ENCODE measurements at places on chromosomes 12 and 14.
A peak's percentile ranks its signal among the peaks of the same experiment; 100 is the strongest.

GRCh38 chr12:129928643-129929042, 24.8 kb upstream of the TMEM132D start:
- DNase-seq = no peak

DNA sequence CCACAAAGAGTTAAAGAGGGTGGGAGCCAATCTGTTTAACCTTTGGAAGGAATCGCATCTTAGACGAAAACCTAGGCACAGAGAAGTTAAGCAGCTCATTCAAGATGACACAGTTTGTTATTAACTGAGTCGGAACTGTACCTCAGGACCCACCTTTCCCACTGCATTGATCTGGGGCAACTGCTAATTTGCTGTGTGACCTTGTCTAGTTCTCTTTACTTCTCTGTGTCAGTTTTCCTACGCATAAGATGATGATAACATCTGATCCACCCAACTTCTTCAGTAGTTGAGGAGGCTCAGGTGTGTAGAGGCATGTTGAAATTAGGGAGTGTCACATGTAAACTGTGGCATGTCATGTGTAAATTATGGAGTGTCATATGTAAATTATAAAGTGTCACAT, 186.2 kb downstream of the ZFP36L1 start:
- no peak for DNase-seq

DNA sequence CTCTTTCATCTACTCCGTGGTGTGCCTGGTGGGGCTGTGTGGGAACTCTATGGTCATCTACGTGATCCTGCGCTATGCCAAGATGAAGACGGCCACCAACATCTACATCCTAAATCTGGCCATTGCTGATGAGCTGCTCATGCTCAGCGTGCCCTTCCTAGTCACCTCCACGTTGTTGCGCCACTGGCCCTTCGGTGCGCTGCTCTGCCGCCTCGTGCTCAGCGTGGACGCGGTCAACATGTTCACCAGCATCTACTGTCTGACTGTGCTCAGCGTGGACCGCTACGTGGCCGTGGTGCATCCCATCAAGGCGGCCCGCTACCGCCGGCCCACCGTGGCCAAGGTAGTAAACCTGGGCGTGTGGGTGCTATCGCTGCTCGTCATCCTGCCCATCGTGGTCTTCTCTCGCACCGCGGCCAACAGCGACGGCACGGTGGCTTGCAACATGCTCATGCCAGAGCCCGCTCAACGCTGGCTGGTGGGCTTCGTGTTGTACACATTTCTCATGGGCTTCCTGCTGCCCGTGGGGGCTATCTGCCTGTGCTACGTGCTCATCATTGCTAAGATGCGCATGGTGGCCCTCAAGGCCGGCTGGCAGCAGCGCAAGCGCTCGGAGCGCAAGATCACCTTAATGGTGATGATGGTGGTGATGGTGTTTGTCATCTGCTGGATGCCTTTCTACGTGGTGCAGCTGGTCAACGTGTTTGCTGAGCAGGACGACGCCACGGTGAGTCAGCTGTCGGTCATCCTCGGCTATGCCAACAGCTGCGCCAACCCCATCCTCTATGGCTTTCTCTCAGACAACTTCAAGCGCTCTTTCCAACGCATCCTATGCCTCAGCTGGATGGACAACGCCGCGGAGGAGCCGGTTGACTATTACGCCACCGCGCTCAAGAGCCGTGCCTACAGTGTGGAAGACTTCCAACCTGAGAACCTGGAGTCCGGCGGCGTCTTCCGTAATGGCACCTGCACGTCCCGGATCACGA, 2.2 kb downstream of the SSTR1 start:
- DNase-seq = no peak

- no peak for DNase-seq
These were observed 158.4 kb upstream of the IGF1 start for GRCh38 chr12:102638777-102639176.

DNA sequence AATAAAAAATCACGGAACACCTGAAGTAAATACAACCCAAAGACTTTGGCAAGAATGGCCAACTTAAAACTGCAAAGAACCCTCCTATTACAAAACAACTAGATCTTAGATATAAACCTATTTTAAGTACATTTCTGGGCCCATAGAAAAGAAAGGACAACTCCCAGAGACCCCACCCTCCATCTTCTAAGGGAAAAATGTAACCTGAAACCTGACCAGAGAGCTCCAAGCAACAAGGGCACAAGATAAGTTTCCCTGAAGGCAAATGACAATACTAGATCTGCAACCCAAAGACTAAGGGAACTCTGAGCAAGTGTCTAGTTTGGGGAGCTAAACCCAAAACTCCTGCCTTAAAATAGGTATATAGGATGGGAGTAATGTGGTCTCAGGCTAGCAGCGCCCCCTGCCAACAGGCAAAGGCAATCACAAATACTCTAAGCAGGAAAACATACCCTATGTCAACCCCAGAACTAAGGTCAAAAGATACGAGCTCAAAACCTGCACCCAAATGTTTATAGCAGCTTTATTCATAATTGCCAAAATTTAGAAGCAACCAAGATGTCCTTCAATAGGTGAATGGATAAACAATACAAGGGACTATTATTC, 218.9 kb downstream of the ITPR2 start:
- peak; percentile 35 for DNase-seq

DNA sequence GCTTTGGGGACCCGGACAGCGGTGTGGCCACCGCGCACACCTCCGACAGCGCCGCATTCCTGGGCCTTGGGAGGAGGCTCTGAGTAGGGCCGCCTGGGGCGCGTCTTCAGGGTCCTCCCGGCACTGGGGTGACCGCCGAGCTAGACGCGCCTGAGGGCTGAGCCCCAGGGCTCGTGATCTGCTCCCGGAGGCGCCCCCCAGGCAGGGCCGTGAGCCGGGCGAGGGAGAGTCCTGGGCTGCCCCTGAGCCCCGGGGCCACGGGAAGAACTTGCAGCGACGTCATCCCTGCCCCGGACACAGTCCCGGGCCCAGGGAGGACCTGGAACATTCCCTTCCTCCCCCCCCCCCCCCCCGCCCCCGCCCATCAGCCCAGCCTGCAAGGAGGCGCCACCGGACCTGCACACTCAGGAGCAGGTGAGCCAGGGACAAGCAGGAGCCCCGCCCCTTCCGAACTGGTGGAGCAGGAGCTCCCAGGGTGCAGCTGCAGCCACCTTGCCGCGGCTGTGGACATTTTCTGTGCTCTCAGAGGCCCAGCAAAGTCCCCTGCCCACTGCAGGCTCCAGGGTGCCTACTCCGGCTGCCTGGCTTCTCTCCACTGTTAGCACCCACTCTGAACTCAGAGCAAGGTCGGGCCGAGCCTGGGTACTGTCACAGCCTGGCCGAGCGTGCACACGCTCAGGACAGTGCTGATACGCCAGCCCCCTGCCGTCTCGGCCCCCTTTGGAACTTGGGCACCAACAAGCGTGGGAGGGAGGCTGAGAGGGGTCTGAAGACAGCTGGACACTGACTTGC, 50.7 kb downstream of the A2M start:
- DNase-seq = peak; percentile 93

DNA sequence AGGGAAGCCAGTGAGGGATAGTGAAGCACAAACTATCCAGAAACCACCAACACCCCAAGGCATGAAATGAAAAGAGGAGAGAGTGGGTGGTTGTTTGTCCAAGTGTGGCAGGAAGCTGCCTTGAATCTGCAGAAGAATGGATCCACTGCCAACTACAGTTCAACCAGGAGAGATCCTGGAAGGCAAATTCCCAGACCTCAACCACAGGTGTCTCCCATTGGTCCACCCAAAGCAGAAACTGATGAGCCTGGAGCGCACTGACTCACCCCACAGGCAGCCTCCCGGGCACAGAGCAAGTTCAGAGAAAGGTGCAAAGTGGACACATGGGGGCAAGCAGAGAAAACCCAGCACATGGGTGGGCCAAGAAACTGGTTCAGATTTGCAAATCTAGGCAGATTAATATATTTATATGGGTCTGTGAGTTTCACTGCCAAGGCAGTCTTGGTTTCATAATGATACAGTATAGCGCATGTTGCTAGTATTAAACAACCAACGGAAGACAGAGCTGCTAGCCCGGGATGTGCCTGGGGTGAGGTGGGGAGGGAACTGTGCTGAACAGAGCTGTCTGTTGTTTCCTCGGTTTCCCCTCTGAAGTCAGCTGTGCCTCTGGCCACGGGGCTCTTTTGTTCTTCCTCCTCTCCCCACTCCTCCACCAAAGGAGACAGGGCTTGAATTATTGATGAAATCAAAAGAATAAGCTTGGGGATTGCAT, 416.2 kb upstream of the CCDC196 start:
- no peak for DNase-seq

- DNase-seq = no peak
These were observed 11.0 kb downstream of the BDKRB2 start for GRCh38 chr14:96215452-96216244.

DNA sequence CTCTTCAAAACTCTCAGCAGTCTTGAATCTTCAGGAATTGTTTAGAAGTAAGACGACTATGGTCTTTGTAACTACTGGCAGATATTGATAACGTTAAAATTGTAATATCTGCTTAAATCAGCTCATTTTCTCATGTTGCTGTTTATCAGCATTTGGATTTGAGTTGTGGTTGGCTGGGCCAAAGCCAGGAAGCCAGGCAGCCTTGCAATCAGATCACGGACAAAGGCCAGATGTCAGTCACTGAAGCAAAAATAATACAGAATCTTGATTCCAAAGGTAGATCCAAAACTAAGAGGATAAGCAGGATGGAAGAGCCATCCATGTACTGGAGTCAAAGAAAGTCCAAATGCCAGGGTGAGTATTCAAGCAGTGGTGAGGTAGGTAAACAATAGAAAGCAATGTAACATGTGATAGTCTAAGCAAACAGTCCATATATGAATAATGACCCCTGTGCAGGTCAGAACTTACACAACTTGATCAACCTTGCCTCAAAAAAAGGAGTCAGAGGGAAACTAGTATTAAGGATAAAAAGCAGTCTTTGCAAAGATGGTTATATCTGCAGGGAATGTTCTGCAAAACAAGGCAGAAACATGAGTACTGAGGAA, 95.8 kb upstream of the RAP1B start:
- no peak for DNase-seq
